Activated CD4-positive, alpha-beta memory T cell treated with anti-CD3 and anti-CD28 coated beads, Interleukin-2, amount 10 ng/mL, durations not matched to agents 7 days and 5 days (primary cell): ENCODE measurements at places on chromosomes 11 and 22. TPM values are rescaled to one million over a fixed set of nuclear protein-coding genes. Genes with fewer than 3 reads are reported as not detected.

The HTR3A gene
- total RNA-seq, result not detected

The TPST2 gene
- total RNA-seq, result 60.8 TPM

The SH3BP1 gene
- 162 TPM for total RNA-seq

The CHRDL2 gene
- not detected for total RNA-seq

The ZNF74 gene
- 6.1 TPM for total RNA-seq

The MRGPRF gene
- not detected for total RNA-seq

The ROBO3 gene
- 7.9 TPM for total RNA-seq

The OLFML1 gene
- total RNA-seq, result not detected

The MLC1 gene
- 0.50 TPM for total RNA-seq

The TCN2 gene
- 1.9 TPM for total RNA-seq

The SLC22A8 gene
- total RNA-seq, result not detected

The SMIM35 gene
- total RNA-seq, result 0.45 TPM

The OR52H1 gene
- total RNA-seq, result not detected

The HMGXB4 gene
- total RNA-seq, result 36.6 TPM

The CCDC85B gene
- 53.2 TPM for total RNA-seq

The DDTL gene
- total RNA-seq, result 2.2 TPM

The BBOX1 gene
- total RNA-seq, result not detected

The GSTT2 gene
- not detected for total RNA-seq

The CNGA4 gene
- total RNA-seq, result 0.20 TPM

The C11orf42 gene
- total RNA-seq, result not detected

The C11orf71 gene
- total RNA-seq, result 7.6 TPM

The MIOX gene
- 0.48 TPM for total RNA-seq

The OR8K1 gene
- total RNA-seq, result not detected

The OR2AG1 gene
- total RNA-seq, result not detected

The CARD10 gene
- 0.08 TPM for total RNA-seq

The SPTBN2 gene
- total RNA-seq, result 0.25 TPM
